ENCODE measurements at places on chromosomes 6 and 20.

- no peak for DNase-seq
Observed at GRCh38 chr20:48431653-48432493, 395.9 kb downstream of the PREX1 start.

DNA sequence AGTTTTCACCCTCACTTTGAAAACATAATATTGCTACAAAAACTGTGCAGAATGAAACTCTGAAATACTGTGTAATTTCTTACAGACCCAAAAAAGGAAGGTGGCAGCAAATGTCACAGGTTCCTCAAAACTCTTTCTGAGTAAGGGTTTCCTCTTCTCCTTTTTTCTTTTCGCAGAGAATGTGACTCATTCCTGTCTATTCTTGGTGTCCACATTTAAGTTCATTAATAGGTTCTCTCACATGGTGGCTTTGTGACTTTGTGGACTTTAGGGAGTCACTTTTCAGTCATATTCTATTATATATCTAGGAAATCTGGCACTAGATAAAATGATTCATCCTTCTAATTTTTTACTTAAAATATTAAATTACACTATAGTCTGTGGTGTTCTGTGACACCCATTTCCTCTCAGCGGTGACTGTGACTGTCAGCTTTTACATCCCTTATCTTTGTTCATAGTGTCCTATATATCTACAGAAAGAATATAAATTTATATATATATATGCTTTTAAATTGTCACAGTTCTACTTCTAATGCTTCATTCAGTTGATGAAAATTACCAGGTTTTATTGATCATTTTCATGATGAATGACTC, 126.8 kb upstream of the HCRTR2 start:
- no peak for DNase-seq

- no peak for DNase-seq
Observed at GRCh38 chr6:101015541-101015940, 134.4 kb upstream of the ASCC3 start.

GRCh38 chr20:6575912-6576401, 191.5 kb upstream of the BMP2 start:
- peak; percentile 61 for DNase-seq

DNA sequence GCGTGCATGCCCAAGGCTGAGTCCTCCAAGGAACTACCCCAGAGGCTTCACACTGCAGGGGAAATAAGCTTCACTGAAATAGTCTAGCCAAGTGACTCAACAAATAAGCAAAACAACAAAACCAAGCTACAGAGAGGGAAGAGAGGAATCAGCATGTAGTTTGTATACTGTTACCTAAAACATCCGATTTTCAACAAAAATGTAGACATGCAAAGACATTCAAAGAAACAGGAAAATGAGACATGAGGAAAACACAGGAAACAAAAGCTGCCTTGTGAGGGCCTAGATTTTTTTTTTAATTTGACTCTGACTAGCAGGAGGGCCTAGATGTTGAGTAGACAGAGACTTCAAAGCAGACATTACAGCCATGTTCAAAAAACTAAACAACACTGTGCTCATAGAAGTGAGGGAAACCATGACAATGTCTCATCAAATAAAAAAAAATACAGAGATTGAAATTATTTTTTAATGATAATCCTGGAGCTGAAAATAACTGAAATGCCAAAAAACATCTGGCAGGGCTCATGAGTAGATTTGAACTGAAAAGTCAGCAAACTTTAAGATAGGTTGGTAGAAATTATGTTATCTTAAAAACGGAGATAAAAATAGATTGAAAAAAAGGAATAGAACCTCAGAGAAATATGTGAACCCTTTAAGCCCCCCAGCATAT, 16.4 kb upstream of the KIF25 start:
- no peak for DNase-seq

GRCh38 chr6:85795945-85796344, 153.3 kb upstream of the SYNCRIP start:
- no peak for DNase-seq

GRCh38 chr6:136526196-136526930, 23.9 kb downstream of the MAP7 start:
- peak; percentile 66 for DNase-seq

- DNase-seq, result peak; percentile 84
Observed at GRCh38 chr6:6333501-6333900, 13.0 kb upstream of the F13A1 start.

DNA sequence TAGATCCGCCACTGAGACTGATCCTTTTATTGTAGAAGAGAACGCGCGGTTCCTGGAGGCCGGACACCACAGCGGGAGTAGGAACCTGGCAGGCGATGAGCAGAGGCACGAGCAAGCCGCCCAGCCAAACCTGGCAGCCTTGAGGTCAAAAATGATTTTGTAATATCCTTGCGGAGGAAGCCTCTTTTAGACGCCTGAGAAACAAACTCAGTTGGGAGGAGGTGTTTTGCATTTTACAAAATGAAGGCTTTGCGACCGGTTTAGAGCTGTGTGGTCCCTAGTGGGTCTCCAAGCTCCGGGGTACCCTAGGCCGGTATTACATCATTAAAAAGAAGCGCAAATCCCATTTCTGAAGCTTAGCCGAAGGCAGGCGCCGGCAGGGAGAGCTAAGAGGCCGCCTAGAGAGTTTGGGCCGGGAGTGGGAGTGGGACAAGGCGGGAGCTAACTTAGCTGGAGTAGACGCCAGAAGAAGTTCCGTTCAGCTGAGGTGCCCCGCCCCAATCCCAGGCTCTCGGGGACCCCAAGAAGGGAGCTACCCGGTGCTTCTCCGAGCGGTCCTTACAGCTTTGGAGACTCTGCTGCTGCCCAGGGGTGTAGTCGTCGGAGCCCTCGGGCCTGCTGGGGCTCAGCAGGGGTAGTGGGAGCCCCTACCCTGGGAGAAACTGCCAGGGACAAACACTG, 1.9 kb upstream of the TBX18 start:
- DNase-seq, result no peak

DNA sequence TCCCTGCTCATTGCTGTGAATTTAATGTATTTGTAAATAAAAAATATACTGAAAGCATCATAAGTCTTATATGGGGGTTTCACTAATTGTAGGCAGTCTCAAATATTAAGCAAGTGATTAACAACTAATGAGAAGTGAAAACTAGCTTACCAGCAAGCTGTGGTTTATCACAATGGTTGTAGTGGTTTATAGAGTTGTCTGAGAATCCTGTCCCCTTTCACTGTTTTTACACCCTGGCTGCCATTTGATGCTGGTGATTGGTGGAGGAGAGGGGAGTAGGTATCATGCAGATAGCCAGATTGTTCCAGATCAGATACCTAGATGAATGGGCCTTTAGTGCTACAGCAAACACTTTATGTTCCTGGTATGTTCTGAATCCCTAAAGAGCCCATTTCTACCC, 6.0 kb downstream of the MKKS start:
- no peak for DNase-seq

- DNase-seq, result no peak
Observed at GRCh38 chr20:44087857-44088120, 99.2 kb downstream of the JPH2 start.
